ENCODE measurements at places on chromosomes 16 and 17.

DNA sequence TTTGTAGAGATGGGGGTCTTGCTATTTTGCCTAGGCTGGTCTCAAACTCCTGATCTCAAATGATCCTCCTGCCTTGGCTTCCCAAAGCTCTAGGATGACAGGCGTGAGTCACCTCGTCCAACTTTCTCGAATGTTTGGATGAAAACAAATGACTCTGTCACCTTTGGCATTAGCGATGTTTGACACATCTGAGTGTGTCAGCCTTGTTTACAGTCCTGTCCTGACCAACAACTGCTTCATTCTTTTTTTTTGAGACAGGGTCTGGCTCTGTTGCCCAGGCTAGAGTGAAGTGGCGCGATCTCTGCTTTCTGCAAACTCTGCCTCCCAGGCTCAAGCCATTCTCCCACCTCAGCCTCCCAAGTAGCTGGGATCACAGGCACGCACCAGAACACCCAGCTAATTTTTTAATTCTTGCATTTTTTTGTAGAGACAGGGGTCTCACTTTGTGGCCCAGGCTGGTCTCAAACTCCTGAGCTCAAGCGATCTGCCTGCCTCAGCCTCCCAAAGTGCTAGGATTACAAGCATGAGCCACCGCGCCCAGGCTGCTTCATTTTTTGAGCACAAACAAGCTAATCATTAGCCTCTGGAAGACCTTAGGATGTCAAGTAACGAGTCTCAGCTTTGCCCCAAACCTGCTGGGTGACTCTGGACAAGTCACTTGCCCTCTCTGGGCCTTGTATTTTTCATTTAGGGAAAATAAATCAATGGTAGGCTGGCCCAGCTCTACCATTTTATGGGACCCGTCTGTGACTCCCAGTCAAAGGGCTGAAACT, 7.4 kb downstream of the MYH11 start:
- no peak for DNase-seq

- DNase-seq: peak; percentile 61
Observed at GRCh38 chr17:32486701-32487472, at the start of gene CDK5R1. CDK5R1 (plus strand) TSS chr17:32486993; CDS start chr17:32487621, 628 bp downstream.

- no peak for DNase-seq
Observed at GRCh38 chr17:17297217-17297616, 6.0 kb upstream of the NT5M start.

GRCh38 chr16:14400285-14400977, 229.6 kb downstream of the PARN start:
- no peak for DNase-seq

- DNase-seq: no peak
Observed at GRCh38 chr17:62052765-62053338, 12.2 kb downstream of the MED13 start.

DNA sequence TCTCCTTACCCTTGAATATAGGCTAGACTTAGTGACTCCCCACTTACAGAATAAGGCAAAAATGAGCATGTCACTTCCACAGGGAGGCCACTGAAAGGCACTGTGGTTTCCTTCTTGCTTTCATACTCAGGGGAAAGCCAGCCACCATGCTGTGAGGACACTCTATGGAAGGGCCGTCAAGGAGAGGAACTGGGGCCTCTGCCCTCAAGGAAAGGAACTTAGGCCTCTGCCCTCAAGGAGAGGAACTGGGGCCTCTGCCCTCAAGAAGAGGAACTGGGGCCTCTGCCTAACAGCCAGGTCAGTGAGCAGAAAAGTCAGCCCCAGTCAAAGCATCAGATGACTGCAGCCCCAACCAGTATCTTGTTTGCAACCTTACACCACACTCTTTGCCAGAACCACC, 30.1 kb downstream of the VPS35 start:
- DNase-seq: no peak

GRCh38 chr17:33447090-33447489, 154.0 kb upstream of the ASIC2 start:
- no peak for DNase-seq

- DNase-seq: no peak
Observed at GRCh38 chr17:82662711-82663261, 14.5 kb upstream of the WDR45B start.
